ENCODE measurements at places on chromosomes 1 and 21. TPM values are rescaled to one million over a fixed set of nuclear protein-coding genes. Genes with fewer than 3 reads are reported as not detected.

Gene ZC3H12A
- total RNA-seq: 6.3 TPM

Gene TRIM58
- not detected for total RNA-seq

Gene KHDRBS1
- total RNA-seq: 50.1 TPM

Gene HCRTR1
- total RNA-seq: not detected

Gene ERG
- under 0.01 TPM for total RNA-seq

Gene TFAP2E
- total RNA-seq: 0.16 TPM

Gene GOLT1A
- total RNA-seq: not detected

Gene GFI1
- total RNA-seq: not detected

Gene POGZ
- total RNA-seq: 14.3 TPM

Gene TSPAN1
- total RNA-seq: not detected

Gene SMIM1
- 4.1 TPM for total RNA-seq

Gene ITLN2
- not detected for total RNA-seq

Gene EPHA8
- total RNA-seq: not detected

Gene RAB3GAP2
- 29.0 TPM for total RNA-seq

Gene WARS2
- 14.7 TPM for total RNA-seq

Gene GJA5
- total RNA-seq: under 0.01 TPM

Gene DMBX1
- total RNA-seq: not detected

Gene NR1I3
- not detected for total RNA-seq

Gene F13B
- total RNA-seq: not detected

Gene HORMAD1
- total RNA-seq: 0.16 TPM

Gene LHX8
- not detected for total RNA-seq

Gene LMOD1
- 3.5 TPM for total RNA-seq

Gene CTH
- total RNA-seq: 1.7 TPM

Gene PRDM16
- total RNA-seq: 0.79 TPM

Gene TATDN3
- 15.4 TPM for total RNA-seq

Gene LCE1E
- total RNA-seq: not detected

Gene FCGR3B
- total RNA-seq: not detected

Gene IL19
- not detected for total RNA-seq

Gene ZNF648
- not detected for total RNA-seq

Gene CFAP74
- not detected for total RNA-seq

Gene KRTAP27-1
- total RNA-seq: not detected

Gene ZNF593OS
- total RNA-seq: not detected

Gene DUSP10
- 36.4 TPM for total RNA-seq

Gene ANKRD35
- total RNA-seq: 2.9 TPM

Gene SYTL1
- 0.32 TPM for total RNA-seq

Gene BECN2
- not detected for total RNA-seq

Gene LIN28A
- under 0.01 TPM for total RNA-seq

Gene ALX3
- total RNA-seq: not detected

Gene MCOLN3
- 6.9 TPM for total RNA-seq

Gene FCGR2B
- total RNA-seq: not detected

Gene GSTM5
- 13.4 TPM for total RNA-seq

Gene SPAG17
- not detected for total RNA-seq

Gene PM20D1
- 0.09 TPM for total RNA-seq

Gene DNTTIP2
- 16.1 TPM for total RNA-seq

Gene PLA2G2C
- total RNA-seq: not detected

Gene CCDC185
- not detected for total RNA-seq

Gene NUCKS1
- total RNA-seq: 51.7 TPM

Gene RNU11
- not detected for total RNA-seq

Gene PROX1
- 0.26 TPM for total RNA-seq
